ENCODE measurements at places on chromosomes 12 and 14.

- no peak for DNase-seq
Measured at GRCh38 chr12:79203058-79203647, 338.6 kb downstream of the SYT1 start.

DNA sequence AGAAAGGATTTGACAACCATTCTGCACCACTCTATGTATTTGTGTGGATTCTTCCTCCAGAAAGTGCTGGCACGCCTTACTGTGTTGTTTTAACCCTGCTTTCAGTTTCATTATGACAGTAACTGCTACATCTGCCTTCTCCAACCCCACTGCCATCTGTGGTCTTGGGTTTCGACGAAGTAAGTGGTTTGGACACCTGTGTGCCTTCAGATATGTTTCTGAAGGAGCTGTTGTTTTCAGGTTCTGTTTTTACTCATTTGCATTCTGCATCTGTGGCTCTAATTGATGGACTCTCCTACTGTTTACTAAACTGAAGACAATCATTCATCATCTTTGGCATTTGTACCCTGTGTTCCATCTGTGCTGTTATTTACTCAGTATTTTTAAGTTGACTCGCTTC lies 4.1 kb downstream of the TSHR start:
- DNase-seq = peak; percentile 18

DNA sequence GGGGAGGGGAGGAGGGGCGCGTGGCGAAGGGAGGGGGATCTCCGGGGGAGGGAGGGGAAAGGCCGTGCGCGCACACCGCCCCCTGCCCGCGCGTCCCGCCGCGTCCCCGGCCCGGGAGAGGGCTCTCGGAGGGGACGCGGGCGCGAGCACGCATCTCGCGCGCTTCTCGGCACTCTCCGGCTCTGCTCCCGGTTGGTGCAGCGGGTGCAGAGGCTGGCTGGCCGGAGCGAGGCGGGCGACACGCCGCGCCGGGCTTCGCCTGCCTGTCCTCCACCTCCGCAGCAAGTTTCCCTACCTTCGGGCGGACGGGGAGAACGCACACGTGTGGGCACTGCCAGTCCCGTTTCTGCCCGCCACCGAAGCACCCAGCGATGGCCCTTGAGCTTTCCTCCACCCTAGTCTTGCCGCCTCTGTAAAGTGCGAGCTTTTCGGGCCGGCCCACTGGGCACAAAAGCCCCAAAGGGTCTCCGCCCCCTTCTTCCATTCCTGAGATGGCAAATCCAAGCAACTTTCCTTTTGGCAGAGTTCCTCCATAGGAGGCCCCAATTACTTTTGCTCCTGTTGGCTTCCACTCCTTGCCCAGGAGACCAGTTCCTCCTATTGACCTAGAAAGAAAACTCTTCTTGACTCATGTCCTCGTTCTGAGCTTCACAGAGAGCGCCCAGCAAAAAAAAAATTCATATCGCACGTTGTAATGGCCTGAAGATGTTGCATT lies 363 bp upstream of the CSAD start:
- DNase-seq = peak; percentile 80

DNA sequence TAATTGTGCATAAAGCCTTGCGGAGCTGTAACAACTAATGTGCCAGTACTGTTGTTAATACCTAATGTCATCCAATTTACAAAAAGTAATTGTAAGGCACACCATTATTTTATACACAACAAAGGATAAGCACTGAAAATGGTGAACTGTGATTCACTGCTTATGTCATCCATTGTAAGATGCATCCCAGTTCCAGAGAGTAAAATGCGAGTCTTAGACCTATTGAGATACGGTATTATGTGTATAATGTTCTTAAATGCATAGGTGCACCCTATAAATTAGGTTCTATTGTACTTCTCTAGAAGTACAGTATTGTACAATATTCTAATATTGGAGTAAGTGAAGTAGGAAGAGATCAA lies 406 bp downstream of the PARP2 start:
- DNase-seq = no peak

DNA sequence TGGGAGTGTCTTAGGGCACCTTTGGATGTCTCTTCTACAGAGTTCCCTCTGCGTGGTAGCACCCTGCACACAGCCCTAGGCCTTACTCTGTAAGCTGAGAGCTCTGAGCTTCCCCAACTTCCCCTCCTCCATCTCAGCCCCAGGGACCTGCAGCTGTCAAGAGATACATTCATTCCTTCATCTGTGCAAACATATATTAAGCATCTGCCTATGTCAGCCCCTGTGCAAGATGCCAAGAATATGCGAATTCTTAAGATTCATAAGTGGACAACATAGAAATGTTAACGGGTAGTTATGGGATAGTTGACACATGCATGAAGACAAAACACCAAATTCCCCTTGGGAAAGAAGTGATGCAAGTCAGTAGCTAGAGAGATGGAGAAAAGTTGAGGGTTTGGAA lies 190.8 kb downstream of the SLC41A2 start:
- no peak for DNase-seq

GRCh38 chr12:10607885-10608458 lies 5.4 kb downstream of the MAGOHB start:
- peak; percentile 31 for DNase-seq

DNA sequence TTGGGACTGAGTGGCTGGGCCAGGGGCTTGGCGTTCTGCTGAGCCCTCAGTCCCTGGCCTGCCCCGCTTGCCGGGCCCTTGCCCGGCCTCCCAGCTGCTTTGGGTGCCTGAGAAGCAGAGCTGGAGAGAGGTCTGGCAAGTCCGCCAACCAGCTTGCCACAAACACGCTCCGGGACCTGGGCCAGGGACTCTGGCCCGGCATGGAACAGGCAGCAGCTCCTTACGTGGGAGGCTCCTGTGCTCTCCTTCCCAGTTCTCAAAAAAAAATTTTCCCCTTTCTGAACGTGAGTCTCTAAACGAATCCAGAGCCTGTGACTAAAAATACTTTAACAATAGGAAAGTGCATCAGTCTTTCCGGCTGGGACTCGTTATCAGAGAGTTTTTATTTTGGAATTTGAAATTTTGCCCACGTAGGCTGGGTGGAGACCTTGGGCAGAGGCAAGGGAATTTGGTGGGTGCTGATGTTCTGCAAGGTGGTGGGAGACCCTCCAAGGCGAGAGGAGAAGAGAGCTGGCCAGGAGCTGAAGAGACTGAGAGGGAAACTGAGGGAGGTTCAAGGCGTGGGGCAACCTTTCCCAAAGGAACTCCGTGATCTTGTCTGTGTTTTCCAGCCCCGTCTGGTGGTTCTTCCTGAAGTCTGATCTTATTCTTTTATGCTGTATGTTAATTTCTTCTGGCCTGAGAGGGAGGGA lies 6.8 kb upstream of the NR4A1 start:
- DNase-seq = peak; percentile 83

- no peak for DNase-seq
Measured at GRCh38 chr14:105484069-105484996, 2.4 kb upstream of the CRIP1 start.

DNA sequence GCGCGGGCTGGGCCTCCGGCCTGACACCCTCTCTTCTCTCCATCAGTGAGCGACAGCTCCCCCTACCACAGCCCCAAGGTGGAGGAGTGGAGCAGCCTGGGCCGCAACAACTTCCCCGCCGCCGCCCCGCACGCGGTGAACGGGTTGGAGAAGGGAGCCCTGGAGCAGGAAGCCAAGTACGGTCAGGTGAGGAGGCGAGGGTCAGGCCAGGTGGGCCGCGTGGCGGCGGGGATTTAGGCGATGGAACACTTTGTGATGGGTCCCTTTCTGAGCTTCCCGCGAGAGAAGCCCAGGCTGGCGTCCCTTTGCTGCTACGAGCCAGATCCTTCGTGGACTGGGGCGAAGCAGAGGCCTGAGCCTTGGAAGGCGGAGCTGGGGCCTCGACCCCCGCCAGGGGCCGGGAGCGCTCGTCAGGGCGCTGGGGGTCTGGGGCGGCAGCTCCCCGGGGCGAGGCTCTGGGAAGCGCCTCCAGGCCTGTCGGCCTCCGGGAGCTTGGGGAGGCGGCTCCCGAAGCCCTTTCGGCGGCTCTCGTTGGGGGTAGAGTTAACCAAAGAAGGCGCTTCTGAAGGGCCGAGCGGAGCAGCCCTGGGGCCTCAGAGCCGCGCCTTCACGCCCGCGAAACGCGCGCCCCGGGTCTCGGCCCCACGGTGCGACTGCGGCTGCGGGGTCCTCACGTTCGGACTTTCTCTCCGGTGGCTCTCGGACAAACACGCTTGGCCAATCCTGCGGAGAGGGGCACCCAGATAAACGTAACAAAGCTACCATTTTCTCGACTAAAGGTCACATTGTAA lies 5.0 kb downstream of the PAX9 start:
- DNase-seq = no peak

GRCh38 chr12:77782034-77782433 lies 48.7 kb upstream of the NAV3 start:
- DNase-seq = no peak

DNA sequence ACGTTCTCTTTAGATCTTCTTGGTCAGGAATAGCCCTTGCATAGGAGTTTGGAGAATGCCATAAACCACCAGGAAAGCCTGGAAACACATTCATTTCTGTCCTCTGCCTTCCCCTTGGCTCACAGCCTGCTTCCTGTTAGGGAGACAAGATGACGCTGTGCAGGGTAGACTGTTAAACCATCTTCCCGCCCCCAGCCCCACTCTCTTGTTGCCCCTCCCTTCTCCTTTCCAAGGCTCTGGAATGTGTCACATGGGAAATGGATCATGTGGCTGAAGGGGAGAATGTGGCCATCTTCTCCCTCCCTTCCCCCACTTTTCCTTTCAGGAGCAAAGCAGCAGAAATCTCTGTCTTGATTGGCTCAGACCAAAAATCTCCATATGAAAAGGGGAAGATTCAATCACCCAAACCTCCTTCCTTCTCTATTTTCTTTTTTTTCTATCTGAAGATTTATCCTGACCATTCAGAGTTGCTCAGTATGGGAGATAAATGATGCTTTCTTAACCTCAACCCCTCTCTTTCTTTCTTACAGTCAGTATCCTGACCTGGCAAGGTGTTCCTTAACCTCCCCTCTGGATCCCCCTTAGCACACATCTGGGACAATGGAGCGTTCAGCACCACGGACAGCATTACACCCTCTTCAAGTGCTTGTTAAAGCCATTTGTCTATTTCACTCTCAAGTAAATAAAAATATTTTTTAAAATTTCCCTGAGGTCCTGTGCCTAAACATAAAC lies 11.4 kb downstream of the GPR19 start:
- peak; percentile 55 for DNase-seq

GRCh38 chr14:101849125-101849524 lies 87.6 kb downstream of the PPP2R5C start:
- no peak for DNase-seq

- no peak for DNase-seq
Measured at GRCh38 chr12:18872770-18873169, 134.9 kb downstream of the CAPZA3 start.

- DNase-seq = peak; percentile 66
Measured at GRCh38 chr14:30227436-30227835, 299.8 kb upstream of the PRKD1 start.

GRCh38 chr12:14756334-14757143 lies 46.7 kb downstream of the WBP11 start:
- DNase-seq = peak; percentile 14

DNA sequence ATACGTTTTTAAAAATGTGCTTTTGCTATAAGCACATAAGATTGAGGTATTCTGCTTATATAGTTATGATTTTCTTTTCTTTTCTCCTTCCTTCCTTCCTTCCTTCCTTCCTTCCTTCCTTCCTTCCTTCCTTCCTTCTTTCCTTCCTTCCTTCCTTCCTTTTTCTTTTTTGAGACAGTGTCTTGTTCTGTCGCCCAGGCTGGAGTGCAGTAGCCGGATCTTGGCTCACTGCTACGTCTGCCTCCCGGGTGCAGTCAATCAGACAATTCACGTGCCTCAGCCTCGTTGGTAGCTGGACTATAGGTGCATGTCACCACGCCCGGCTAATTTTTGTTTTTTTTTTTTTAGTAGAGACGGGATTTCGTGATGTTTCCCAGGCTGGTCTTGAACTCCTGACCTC lies 5.8 kb downstream of the CFAP54 start:
- DNase-seq = no peak

DNA sequence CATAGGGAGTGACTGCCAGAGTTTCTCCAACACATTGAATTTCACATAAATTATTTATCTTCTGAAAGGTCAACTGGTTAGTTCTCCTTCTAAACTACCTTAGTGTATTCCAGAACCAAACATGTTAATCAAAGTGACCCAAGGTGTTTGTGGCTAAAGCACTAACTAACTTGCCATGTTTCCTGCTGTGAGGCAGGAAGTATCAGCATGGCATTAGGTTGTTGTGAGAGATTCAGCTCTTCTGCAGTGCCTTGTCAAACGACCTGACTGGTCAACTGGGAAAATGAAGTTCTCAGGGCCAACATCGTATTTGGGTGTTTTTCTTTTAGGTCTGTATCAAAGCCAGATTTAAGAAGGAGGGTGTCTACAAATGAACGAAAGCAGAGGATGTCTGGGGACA lies 448.1 kb downstream of the APAF1 start:
- no peak for DNase-seq

DNA sequence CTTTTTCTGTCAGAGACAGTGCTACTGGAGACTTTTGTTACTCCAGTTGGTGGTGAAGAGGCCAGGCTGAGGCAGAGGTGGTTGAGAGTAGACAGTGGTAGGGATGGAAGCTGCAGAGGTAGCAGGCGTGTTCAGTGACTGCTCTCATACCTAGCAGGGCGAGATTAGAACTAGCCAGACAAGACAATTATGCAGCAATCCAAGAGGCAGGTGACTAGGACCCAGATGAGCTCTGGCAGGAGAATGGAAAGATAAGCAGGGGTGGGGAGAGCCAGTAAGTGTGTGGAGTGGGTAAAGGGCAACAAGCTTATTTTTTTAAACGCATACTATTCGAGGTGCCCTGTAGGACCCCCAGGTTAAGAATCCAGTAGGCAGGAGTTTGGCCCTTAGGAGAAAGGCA lies 4.8 kb downstream of the PPP1R36 start:
- DNase-seq = no peak

DNA sequence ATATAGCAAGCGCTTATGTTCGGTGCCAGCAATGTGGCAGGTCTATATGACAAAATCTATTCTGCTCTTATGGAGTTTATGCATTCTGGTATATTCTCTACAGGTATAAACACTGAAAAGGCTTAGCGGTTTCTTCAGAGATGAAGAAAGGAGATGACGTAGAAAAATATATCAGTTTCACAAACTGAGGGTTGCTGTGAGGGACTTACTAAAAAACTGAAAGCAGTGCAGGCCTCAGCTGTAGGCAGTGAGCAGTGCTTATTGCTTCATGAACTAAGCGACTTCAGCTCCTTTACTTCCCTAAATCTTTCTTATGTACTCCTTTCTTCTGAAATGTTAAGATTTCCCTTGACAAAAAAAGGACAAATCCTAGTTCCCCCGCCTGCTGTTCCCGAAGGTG lies 4.5 kb downstream of the DDX47 start:
- DNase-seq = no peak

Data from fibroblast of villous mesenchyme (primary cell).